ENCODE measurements at places on chromosomes 7 and 10. TPM values are rescaled to one million over a fixed set of nuclear protein-coding genes. Genes with fewer than 3 reads are reported as not detected.

- peaks cover 25% of the 10 kb centered on the region for H3K4me1 ChIP-seq
- peaks cover 7% of the 10 kb centered on the region for H3K27me3 ChIP-seq
- H3K4me3 ChIP-seq: peak overlapping the region; percentile 88
- H3K36me3 ChIP-seq: no peaks in the 10 kb centered on the region
These were observed 444 bp upstream of the TNPO3 start for GRCh38 chr7:129055294-129055816.

- H3K27me3 ChIP-seq: no peaks in the 10 kb centered on the region
- H3K4me1 ChIP-seq: peaks cover 9% of the 10 kb centered on the region
- no peak overlapping the region for H3K27ac ChIP-seq
- DNase-seq: peak; percentile 35
- H3K4me3 ChIP-seq: no peak overlapping the region
These were observed 4.1 kb upstream of the C10orf120 start for GRCh38 chr10:122703483-122704448.

- H3K36me3 ChIP-seq: no peaks in the 10 kb centered on the region
- DNase-seq: no peak
- no peaks in the 10 kb centered on the region for H3K4me1 ChIP-seq
- H3K27me3 ChIP-seq: no peaks in the 10 kb centered on the region
- no peak overlapping the region for H3K4me3 ChIP-seq
These were observed 107.8 kb upstream of the PPP1R3A start for GRCh38 chr7:114026486-114027089.

GRCh38 chr7:3371601-3372000, 70.5 kb downstream of the SDK1 start:
- H3K4me3 ChIP-seq: no peak overlapping the region
- no peaks in the 10 kb centered on the region for H3K4me1 ChIP-seq
- no peaks in the 10 kb centered on the region for H3K36me3 ChIP-seq
- H3K27me3 ChIP-seq: no peaks in the 10 kb centered on the region

- no peak overlapping the region for H3K4me3 ChIP-seq
- H3K4me1 ChIP-seq: no peaks in the 10 kb centered on the region
- H3K27me3 ChIP-seq: no peaks in the 10 kb centered on the region
- no peak for DNase-seq
- H3K36me3 ChIP-seq: no peaks in the 10 kb centered on the region
These were observed 240.1 kb upstream of the PHYHIPL start for GRCh38 chr10:58936364-58936763.

DNA sequence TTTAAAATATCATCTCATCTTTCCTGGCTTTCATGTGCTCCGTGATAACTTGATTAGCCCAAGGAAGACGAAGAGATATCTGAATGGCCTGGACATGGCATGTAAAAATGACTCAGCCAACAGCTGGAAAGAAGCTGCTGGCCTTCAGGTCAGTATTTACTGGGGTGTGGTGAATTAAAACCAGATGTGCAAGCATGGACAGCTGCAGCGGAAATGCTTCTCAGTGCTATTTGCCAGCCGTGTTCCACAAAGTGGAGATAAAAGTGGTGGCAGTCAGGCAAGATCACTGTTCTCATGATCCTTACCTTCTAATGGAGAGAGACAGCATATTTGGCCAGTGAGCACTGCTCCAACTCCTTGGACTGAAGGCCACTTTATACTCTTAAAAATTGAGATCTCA, 203.1 kb upstream of the VSTM2A start:
- H3K36me3 ChIP-seq: no peaks in the 10 kb centered on the region
- no peak overlapping the region for H3K27ac ChIP-seq
- no peaks in the 10 kb centered on the region for H3K27me3 ChIP-seq
- DNase-seq: no peak
- no peak overlapping the region for H3K4me3 ChIP-seq

GRCh38 chr7:75957021-75957736, 37.2 kb downstream of the TMEM120A start:
- H3K4me3 ChIP-seq: no peak overlapping the region
- DNase-seq: no peak
- no peaks in the 10 kb centered on the region for H3K27me3 ChIP-seq
- no peak overlapping the region for H3K27ac ChIP-seq
- H3K36me3 ChIP-seq: peaks cover 35% of the 10 kb centered on the region
- no peaks in the 10 kb centered on the region for H3K4me1 ChIP-seq

DNA sequence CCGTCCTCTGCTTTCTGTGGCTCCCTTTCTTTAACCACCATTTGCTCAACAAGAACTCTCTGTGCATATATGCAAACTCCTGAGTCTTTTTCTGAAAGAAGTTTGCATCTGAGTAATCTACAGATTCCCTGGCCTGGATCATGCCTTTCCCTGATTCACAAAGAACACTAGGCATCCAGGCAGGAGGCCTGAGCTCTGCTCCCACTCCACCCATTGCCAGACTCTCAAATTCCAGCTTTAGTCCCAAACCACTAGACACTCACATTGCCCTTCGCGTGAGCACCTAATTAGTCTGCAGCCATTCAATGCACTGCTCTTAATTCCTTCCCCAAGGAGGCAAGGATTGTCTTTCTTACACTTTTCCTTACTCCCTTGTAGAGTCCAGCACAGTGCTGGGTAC, 60.9 kb downstream of the ABCC2 start:
- H3K4me1 ChIP-seq: peaks cover 6% of the 10 kb centered on the region
- H3K27ac ChIP-seq: no peak overlapping the region
- H3K4me3 ChIP-seq: no peak overlapping the region
- H3K27me3 ChIP-seq: peaks cover 8% of the 10 kb centered on the region

PKD2L1 gene
- total RNA-seq: not detected

KCNIP2 gene
- 1.6 TPM for total RNA-seq

Data from CD4-positive, alpha-beta T cell (primary cell).